ENCODE measurements at places on chromosomes 6 and 20. TPM values are rescaled to one million over a fixed set of nuclear protein-coding genes. Genes with fewer than 3 reads are reported as not detected.

GRCh38 chr20:58598211-58599015 is 52.7 kb upstream of the STX16 start:
- no peak overlapping the region for H3K4me3 ChIP-seq
- H3K36me3 ChIP-seq = no peaks in the 10 kb centered on the region
- DNase-seq = no peak
- H3K27ac ChIP-seq = no peak overlapping the region
- no peaks in the 10 kb centered on the region for H3K27me3 ChIP-seq

- no peaks in the 10 kb centered on the region for H3K4me1 ChIP-seq
- no peak overlapping the region for H3K4me3 ChIP-seq
- H3K36me3 ChIP-seq = no peaks in the 10 kb centered on the region
- no peak for DNase-seq
- no peak overlapping the region for H3K27ac ChIP-seq
Measured at GRCh38 chr20:56582542-56582941, 46.6 kb upstream of the TFAP2C start.

- H3K27ac ChIP-seq = no peak overlapping the region
- no peaks in the 10 kb centered on the region for H3K27me3 ChIP-seq
- no peaks in the 10 kb centered on the region for H3K36me3 ChIP-seq
- DNase-seq = no peak
- H3K4me3 ChIP-seq = no peak overlapping the region
- no peaks in the 10 kb centered on the region for H3K4me1 ChIP-seq
Measured at GRCh38 chr20:37816003-37816402, 86.9 kb upstream of the VSTM2L start.

- H3K27ac ChIP-seq = peak overlapping the region; percentile 99
- peak overlapping the region; percentile 87 for H3K4me3 ChIP-seq
- peaks cover 20% of the 10 kb centered on the region for H3K36me3 ChIP-seq
- H3K4me1 ChIP-seq = peaks cover 55% of the 10 kb centered on the region
- DNase-seq = peak; percentile 90
- H3K27me3 ChIP-seq = no peaks in the 10 kb centered on the region
Measured at GRCh38 chr6:27864906-27865849, 47.0 kb downstream of the OR2B2 start.

DNA sequence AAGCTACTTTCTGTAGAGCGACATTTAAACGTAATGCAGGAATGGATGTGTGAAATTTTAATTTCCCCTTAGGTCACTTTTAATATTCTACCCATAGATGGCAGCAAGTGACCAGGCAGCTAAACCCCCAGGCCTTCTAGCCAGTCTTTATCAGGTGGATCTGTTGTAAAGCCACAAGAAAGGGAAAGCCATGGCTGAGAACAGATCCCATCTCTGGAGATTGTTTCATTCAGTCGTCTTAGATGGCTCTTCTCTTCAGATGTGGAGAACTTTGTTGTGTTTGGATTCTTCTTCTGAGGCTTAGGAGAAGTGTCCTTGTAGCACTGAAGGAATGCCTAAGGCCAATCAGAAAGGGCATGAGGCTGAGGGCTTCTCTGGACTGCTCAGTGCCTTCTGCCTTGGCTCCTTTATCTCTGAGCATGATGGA is 15.8 kb upstream of the RNF182 start:
- no peak overlapping the region for H3K4me3 ChIP-seq
- no peak overlapping the region for H3K27ac ChIP-seq

- H3K4me1 ChIP-seq = no peaks in the 10 kb centered on the region
- H3K4me3 ChIP-seq = no peak overlapping the region
- peaks cover 13% of the 10 kb centered on the region for H3K27me3 ChIP-seq
- no peak overlapping the region for H3K27ac ChIP-seq
- H3K36me3 ChIP-seq = no peaks in the 10 kb centered on the region
Measured at GRCh38 chr6:163764565-163764964, 350.0 kb downstream of the QKI start.

DNA sequence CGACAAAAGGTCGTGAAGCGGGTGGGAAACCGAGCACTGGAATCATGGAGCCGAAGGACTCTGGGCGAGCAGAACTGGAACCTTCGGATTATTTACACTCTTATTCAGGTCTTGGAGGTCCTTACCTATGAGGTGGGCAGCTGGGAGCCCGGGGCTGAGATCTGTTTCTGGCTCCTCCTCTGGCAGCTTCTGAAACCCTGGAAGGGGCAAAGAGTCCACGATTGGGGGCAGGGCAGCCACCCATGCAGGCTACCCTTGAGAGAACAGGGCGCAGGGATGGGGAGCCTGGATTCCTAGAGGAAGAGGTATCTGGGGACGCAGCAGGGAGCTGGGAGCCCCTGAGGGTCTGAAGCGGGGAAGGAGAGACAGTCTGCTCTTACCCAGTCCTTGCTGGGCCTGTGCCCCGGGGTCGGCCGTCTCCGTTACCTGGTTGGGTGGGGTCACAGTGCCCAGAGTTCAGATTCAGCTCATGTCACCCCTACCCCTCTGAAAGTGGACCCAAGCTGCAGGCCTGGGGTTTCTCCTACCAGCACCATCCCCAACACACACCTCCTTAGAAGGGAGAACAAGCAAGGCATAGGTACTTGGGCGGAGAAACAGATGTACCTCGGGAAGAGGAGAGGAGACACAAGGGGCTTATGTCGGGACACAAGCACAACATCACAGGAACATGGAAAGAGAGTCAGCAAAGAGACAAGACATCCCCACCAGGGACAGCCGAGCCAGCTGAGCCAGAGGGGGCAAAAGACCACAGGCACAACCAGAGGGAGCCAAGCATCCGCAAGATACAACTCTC is 592 bp downstream of the LTB start:
- H3K4me1 ChIP-seq = peaks cover 72% of the 10 kb centered on the region
- H3K36me3 ChIP-seq = peaks cover 63% of the 10 kb centered on the region
- peak overlapping the region; percentile 88 for H3K27ac ChIP-seq
- no peaks in the 10 kb centered on the region for H3K27me3 ChIP-seq
- peak overlapping the region; percentile 98 for H3K4me3 ChIP-seq

- H3K27ac ChIP-seq = no peak overlapping the region
- H3K27me3 ChIP-seq = no peaks in the 10 kb centered on the region
- peaks cover 10% of the 10 kb centered on the region for H3K4me1 ChIP-seq
- H3K4me3 ChIP-seq = no peak overlapping the region
Measured at GRCh38 chr6:47447722-47448121, 29.9 kb upstream of the CD2AP start.

- no peak overlapping the region for H3K4me3 ChIP-seq
- H3K36me3 ChIP-seq = no peaks in the 10 kb centered on the region
- no peak overlapping the region for H3K27ac ChIP-seq
- no peak for DNase-seq
- H3K4me1 ChIP-seq = peaks cover 3% of the 10 kb centered on the region
Measured at GRCh38 chr20:22410556-22411130, 173.7 kb downstream of the FOXA2 start.

GRCh38 chr6:56311061-56311460 is 63.7 kb upstream of the COL21A1 start:
- no peaks in the 10 kb centered on the region for H3K36me3 ChIP-seq
- no peak overlapping the region for H3K27ac ChIP-seq
- H3K4me1 ChIP-seq = no peaks in the 10 kb centered on the region
- DNase-seq = no peak
- H3K27me3 ChIP-seq = no peaks in the 10 kb centered on the region
- no peak overlapping the region for H3K4me3 ChIP-seq

GRCh38 chr6:42704937-42705374 is 17.4 kb downstream of the PRPH2 start:
- H3K27me3 ChIP-seq = no peaks in the 10 kb centered on the region
- DNase-seq = no peak
- no peak overlapping the region for H3K27ac ChIP-seq
- H3K4me1 ChIP-seq = peaks cover 3% of the 10 kb centered on the region
- H3K4me3 ChIP-seq = no peak overlapping the region

GRCh38 chr6:6395581-6396197 is 75.2 kb upstream of the F13A1 start:
- H3K27me3 ChIP-seq = peaks cover 17% of the 10 kb centered on the region
- no peak for DNase-seq
- no peak overlapping the region for H3K27ac ChIP-seq
- no peak overlapping the region for H3K4me3 ChIP-seq
- H3K36me3 ChIP-seq = no peaks in the 10 kb centered on the region

DNA sequence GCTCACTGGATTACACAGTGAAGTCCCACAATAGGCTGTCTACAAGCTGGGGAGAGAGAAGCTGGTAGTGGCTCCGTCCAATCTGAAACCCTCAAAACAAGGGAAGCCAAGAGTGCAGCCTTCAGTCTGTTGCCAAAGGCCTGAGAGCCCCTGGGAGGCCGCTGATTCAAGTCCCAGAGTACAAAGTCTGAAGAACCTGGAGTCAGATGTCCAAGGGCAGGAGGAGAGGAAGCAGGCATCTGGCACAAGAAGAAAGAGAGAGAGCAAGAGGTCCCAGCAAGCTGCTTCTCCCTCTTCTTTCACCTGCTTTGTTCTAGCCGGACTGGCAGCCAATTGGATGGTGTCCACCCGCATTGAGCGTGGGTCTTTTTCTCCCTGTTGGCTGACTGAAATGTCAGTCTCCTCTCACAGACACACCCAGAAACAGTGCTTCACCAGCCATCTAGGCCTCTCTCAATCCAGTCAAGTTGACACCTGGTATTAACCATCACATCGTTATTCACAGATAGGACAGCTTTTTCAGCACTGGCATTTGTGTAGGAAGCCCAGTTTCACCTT is 51.2 kb downstream of the CRYBG1 start:
- no peak overlapping the region for H3K27ac ChIP-seq
- H3K27me3 ChIP-seq = peaks cover 58% of the 10 kb centered on the region
- no peak for DNase-seq
- peaks cover 3% of the 10 kb centered on the region for H3K36me3 ChIP-seq
- no peaks in the 10 kb centered on the region for H3K4me1 ChIP-seq

DNA sequence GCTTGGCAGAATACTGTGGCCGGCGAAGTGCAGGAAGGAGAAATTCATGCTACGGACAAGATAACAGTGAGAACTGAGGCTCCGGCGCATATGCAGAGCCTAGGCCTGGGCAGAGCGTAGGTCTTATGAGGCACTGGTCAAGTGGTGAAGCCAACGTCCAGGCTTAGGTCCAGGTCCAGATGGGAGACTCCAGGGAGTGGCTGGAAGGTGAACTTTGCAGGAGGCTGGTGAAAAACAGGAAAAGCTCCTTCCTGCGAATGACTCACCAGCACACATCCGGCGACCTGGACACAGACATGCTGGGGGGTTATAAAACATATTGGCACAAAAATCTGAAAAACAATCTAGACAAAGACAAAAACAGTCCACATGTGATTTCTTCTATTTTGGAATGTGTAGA is 15.4 kb downstream of the C6orf141 start:
- no peak overlapping the region for H3K27ac ChIP-seq
- DNase-seq = no peak
- no peaks in the 10 kb centered on the region for H3K36me3 ChIP-seq
- peaks cover 6% of the 10 kb centered on the region for H3K4me1 ChIP-seq

DNA sequence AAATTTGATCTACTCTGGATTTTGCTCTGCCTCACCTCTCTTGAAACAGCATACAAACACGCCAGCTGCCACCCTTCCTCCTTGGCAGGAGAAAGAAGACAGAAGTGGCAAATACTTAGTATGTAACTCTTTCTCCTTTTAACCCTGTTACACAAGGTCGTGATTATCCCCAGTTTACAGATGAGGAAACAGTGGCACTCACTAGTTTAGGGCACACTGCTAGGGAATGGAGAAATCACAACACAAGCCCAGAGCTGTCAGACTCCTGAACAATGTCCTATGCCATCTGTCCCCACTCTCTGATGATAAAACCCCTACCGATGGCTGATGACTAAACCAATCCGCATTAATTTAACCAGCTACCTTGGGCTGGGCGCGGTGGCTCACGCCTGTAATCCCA is 79.7 kb downstream of the FGD2 start:
- no peak for DNase-seq
- no peaks in the 10 kb centered on the region for H3K36me3 ChIP-seq
- H3K27me3 ChIP-seq = peaks cover 7% of the 10 kb centered on the region
- H3K27ac ChIP-seq = no peak overlapping the region

DNA sequence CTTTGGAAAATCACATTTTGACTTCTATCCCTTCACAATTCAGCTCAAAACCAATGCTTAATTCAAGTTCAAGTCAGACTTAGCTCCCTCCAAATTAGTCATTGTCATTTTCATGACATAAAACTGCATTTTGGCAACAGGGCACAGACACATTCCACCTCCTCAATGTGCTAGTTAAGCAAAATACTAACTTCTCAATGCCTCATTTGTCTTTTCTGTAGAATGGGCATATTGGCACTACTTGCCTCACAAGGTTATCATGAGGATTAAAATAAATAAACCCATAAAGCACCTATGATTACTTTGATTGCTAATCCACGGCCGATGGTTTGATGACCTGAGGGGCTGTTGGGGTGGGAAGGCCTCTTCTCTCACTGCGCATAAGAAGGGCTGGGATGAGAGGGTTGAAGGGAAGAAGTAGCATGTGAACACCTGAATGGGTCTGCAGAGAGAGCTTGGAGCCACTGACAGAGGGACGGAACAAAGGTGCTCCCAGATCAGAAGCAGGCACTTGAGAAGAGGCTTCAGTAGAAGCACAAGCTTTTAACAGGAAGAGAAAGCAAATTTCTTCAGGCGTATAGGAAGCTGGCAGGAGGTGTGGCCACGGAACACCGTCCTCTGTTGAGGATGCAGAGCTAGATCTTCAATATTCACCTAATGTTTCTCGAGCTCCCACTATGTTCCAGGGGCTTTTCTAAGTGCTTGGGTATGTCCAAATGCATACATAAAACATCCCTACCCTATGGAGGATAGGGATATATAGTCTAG is 11.7 kb upstream of the TBC1D7 start:
- no peak for DNase-seq
- H3K36me3 ChIP-seq = no peaks in the 10 kb centered on the region
- peaks cover 27% of the 10 kb centered on the region for H3K4me1 ChIP-seq
- H3K27ac ChIP-seq = no peak overlapping the region

DNA sequence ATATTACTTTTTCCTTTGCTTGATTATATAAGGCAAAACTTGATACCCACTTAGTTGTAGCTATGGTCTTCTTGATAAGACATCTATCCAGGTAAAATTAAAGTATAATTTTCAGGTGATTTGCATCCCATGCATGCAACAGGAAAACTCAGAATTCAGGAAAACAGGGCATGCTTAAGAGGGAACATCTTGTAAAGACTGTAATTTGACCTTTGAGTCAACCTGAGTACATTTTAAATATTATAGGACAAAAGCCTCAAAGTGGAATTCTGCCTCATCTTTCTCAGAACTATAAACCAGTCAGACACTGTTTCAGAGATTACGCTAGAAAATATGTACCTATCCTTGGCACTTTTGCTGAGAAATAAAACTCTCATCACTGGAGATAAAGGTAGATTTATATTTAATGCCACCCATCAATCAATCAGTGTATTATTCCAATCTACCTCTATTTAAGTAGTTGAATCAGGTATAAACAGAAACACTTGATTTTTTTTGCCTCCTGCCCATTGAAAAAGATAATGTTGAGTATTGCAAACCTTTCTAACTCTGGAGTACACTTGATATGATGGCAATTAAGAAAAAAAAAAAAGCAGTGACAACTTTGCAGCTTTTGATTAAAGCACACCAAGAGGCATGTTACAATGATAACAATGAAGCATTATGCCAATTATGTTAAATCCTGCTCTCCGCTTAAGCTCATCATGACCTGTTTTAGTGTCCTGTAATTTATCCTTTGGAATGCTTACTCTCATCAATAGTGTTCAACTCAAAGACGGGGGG is 2.8 kb downstream of the CITED2 start:
- no peaks in the 10 kb centered on the region for H3K27me3 ChIP-seq
- peak overlapping the region; percentile 21 for H3K27ac ChIP-seq
- H3K4me1 ChIP-seq = peaks cover 53% of the 10 kb centered on the region
- peak overlapping the region; percentile 57 for H3K4me3 ChIP-seq
- peaks cover 36% of the 10 kb centered on the region for H3K36me3 ChIP-seq

Gene THBS2
- total RNA-seq = not detected

Gene TRIM10
- total RNA-seq = not detected

Gene MYLK4
- total RNA-seq = 0.13 TPM

Gene SPDEF
- total RNA-seq = not detected

Gene IL20RA
- not detected for total RNA-seq

Gene KHDC3L
- total RNA-seq = not detected

Gene MLIP
- not detected for total RNA-seq

Gene KIAA1755
- not detected for total RNA-seq

Gene CLPSL1
- not detected for total RNA-seq

Gene ABHD16B
- not detected for total RNA-seq
